Pancreas (tissue), 10 donors: ENCODE measurements at places on chromosomes 2 and 18. TPM values are rescaled to one million over a fixed set of nuclear protein-coding genes. Genes with fewer than 3 reads are reported as not detected.
A peak's percentile ranks its signal among the peaks of the same experiment; 100 is the strongest.

Gene CCDC148
- total RNA-seq: 1.3 TPM

- H3K27ac ChIP-seq: no peak overlapping the region
- H3K36me3 ChIP-seq: no peaks in the 10 kb centered on the region
- no peak overlapping the region for H3K4me3 ChIP-seq
- no peaks in the 10 kb centered on the region for H3K27me3 ChIP-seq
- no peak for DNase-seq
These were observed 45.5 kb upstream of the DNMT3A start for GRCh38 chr2:25386971-25387875.

GRCh38 chr18:54004828-54005227, 219.6 kb downstream of the MBD2 start:
- no peak overlapping the region for H3K4me3 ChIP-seq
- H3K27ac ChIP-seq: no peak overlapping the region
- DNase-seq: no peak
- H3K4me1 ChIP-seq: no peaks in the 10 kb centered on the region
- H3K36me3 ChIP-seq: no peaks in the 10 kb centered on the region

Gene CPO
- total RNA-seq: 0.28 TPM

- H3K4me3 ChIP-seq: no peak overlapping the region
- H3K4me1 ChIP-seq: no peaks in the 10 kb centered on the region
These were observed 6.9 kb upstream of the BOK start for GRCh38 chr2:241551599-241551997.

- no peaks in the 10 kb centered on the region for H3K4me1 ChIP-seq
- no peaks in the 10 kb centered on the region for H3K27me3 ChIP-seq
- no peak overlapping the region for H3K27ac ChIP-seq
- H3K36me3 ChIP-seq: no peaks in the 10 kb centered on the region
These were observed 51.4 kb downstream of the CRACDL start for GRCh38 chr2:98884658-98885057.

Gene ABCG5
- not detected for total RNA-seq

Gene PDE1A
- 1.5 TPM for total RNA-seq

GRCh38 chr2:73614105-73614504, 28.1 kb downstream of the NAT8 start:
- H3K4me3 ChIP-seq: no peak overlapping the region
- no peak for DNase-seq
- no peaks in the 10 kb centered on the region for H3K27me3 ChIP-seq

- H3K36me3 ChIP-seq: no peaks in the 10 kb centered on the region
- no peaks in the 10 kb centered on the region for H3K4me1 ChIP-seq
- no peak overlapping the region for H3K4me3 ChIP-seq
- H3K27ac ChIP-seq: no peak overlapping the region
These were observed 437.0 kb downstream of the THSD7B start for GRCh38 chr2:137202318-137202717.

Gene UCN
- 1.0 TPM for total RNA-seq

Gene SLC20A1
- total RNA-seq: 13.4 TPM

Gene TMEM17
- 2.8 TPM for total RNA-seq

- H3K4me3 ChIP-seq: no peak overlapping the region
- DNase-seq: no peak
- no peak overlapping the region for H3K27ac ChIP-seq
- no peaks in the 10 kb centered on the region for H3K4me1 ChIP-seq
- H3K36me3 ChIP-seq: no peaks in the 10 kb centered on the region
These were observed 62.6 kb upstream of the TGFA start for GRCh38 chr2:70616168-70616694.

DNA sequence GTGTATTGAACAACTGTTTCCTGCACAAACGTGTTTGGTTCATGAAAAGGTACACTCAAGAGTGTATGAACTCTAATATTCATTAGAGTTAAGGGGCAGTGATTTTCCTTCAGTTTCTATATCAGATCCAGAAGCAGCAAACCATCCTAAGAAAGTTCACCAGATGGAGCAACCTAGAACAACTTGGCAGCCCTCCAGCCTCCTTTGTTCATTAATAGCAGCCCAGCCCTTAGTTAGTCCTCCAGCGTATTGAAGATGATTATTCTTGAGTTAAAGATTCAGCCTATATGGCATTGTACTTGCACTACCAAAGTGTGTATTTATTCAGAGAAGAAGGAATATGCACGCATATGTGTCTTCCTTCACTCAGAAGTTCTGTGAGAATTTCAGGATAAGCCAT, 365.5 kb downstream of the SETBP1 start:
- H3K4me1 ChIP-seq: no peaks in the 10 kb centered on the region
- DNase-seq: no peak
- H3K27ac ChIP-seq: no peak overlapping the region
- H3K27me3 ChIP-seq: no peaks in the 10 kb centered on the region
- H3K4me3 ChIP-seq: no peak overlapping the region

GRCh38 chr2:23393722-23394121, 8.7 kb downstream of the KLHL29 start:
- DNase-seq: no peak
- H3K36me3 ChIP-seq: no peaks in the 10 kb centered on the region
- H3K4me3 ChIP-seq: no peak overlapping the region
- no peaks in the 10 kb centered on the region for H3K27me3 ChIP-seq

DNA sequence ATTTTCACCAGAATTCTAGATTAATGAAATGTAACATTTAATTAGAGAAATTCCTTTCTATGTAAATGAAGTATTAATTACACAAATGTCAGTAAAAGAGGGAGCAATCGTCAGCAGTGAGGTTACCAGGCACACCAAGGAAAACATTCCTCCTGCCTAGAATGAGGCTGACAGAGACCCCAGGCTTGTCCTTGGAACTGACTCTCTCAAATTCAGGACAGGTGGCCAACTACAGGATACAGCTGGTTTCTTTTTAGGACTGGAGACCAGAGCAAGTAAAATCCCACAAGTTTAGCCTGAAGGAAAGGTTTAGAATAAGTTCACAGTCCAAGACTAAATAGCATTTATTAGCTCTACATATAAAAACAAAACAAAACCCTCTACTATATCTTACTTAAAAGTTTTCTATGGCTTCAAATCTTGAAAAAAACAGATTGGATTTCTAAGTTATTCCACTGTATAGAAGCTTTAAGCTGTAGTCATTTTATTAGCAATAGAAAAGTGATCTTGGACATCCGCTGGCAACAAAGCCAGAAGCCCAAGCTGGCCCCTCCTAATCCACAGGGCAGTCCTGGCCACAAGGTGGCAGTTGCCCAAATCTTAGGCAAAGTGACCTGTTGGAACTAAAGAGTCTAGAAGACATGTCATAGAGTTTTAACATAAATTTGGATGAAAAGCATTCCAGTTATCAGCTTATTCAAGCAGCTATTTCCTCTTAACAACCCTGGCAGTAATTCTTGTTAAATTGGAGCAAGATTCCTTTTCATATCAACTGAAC, 81.0 kb downstream of the SP3 start:
- no peaks in the 10 kb centered on the region for H3K4me1 ChIP-seq
- H3K4me3 ChIP-seq: no peak overlapping the region
- DNase-seq: peak; percentile 64
- no peaks in the 10 kb centered on the region for H3K36me3 ChIP-seq
- H3K27me3 ChIP-seq: no peaks in the 10 kb centered on the region
- no peak overlapping the region for H3K27ac ChIP-seq

DNA sequence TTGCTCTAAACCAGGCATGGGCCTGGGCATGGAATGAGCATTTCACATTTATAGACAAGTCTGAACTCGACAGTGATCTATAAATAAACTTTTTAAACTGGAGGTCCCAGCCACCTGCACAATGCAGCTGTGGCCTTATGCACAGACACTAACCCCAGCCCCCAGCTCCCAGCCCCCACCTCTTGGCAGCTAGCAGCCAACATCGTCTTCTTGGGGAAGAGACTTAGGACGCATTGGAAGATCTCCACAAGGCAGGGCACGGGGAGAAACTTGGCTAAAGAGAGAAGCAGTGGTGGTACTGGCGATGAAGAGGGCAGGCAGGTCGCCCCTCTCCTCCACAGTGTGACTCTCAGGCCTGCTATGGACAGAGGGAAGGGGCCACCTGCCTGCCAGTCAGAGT, 213.2 kb downstream of the ANAPC1 start:
- no peak for DNase-seq
- H3K4me3 ChIP-seq: no peak overlapping the region
- no peaks in the 10 kb centered on the region for H3K4me1 ChIP-seq
- no peaks in the 10 kb centered on the region for H3K27me3 ChIP-seq
- no peaks in the 10 kb centered on the region for H3K36me3 ChIP-seq

GRCh38 chr2:192593561-192593960, 398.8 kb upstream of the TMEFF2 start:
- H3K4me1 ChIP-seq: no peaks in the 10 kb centered on the region
- H3K27me3 ChIP-seq: no peaks in the 10 kb centered on the region
- no peak overlapping the region for H3K4me3 ChIP-seq
- H3K27ac ChIP-seq: no peak overlapping the region

Gene MTA3
- 22.3 TPM for total RNA-seq

Gene IL36RN
- total RNA-seq: not detected

DNA sequence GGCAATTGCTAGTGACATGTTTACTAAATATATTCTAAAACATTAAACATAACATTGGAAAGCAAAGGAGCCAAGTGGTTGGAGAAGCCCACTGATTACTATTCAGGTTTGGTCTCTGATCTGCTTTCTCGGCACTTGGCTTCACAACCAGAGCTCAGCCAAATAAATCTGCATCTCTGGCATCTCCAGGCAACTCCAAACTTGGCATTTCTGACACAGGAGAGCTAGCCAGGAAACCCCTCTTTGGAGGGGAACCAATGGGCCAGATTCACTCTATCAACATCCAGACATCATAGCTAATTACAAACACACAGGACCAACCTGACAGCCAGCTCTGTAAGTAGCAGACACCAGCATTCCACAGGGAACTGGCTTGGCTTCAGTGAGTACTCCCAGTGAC, 150.3 kb upstream of the ETAA1 start:
- no peaks in the 10 kb centered on the region for H3K36me3 ChIP-seq
- no peak overlapping the region for H3K27ac ChIP-seq
- H3K27me3 ChIP-seq: no peaks in the 10 kb centered on the region
- no peak for DNase-seq
- no peaks in the 10 kb centered on the region for H3K4me1 ChIP-seq

GRCh38 chr18:42178376-42179080, 223.5 kb downstream of the PIK3C3 start:
- no peaks in the 10 kb centered on the region for H3K4me1 ChIP-seq
- no peaks in the 10 kb centered on the region for H3K27me3 ChIP-seq
- H3K36me3 ChIP-seq: no peaks in the 10 kb centered on the region
- no peak overlapping the region for H3K4me3 ChIP-seq
- no peak for DNase-seq
- no peak overlapping the region for H3K27ac ChIP-seq

Gene ICOS
- total RNA-seq: 0.25 TPM

Gene SLC5A7
- total RNA-seq: not detected

Gene TIMM21
- 6.0 TPM for total RNA-seq

DNA sequence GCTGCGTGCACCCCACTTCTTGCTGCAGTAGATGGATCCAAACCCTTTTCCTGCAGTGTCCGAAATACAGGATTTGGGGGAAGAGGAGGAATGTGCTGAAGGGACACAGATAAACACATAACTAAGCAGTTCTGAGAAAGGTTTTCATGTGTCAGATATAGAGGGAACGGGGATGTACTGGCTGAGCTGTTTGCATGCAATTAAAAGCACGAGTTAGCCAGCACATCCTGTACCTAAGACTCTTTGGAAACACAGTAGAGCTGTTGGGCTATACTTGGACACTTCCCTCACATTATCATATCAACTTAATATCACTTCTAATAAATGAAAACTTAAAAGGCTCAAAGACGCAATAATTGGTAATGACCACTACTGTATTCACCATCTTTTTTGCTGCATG, 377.4 kb downstream of the XIRP2 start:
- no peaks in the 10 kb centered on the region for H3K4me1 ChIP-seq
- no peaks in the 10 kb centered on the region for H3K27me3 ChIP-seq
- H3K4me3 ChIP-seq: no peak overlapping the region
- no peaks in the 10 kb centered on the region for H3K36me3 ChIP-seq

DNA sequence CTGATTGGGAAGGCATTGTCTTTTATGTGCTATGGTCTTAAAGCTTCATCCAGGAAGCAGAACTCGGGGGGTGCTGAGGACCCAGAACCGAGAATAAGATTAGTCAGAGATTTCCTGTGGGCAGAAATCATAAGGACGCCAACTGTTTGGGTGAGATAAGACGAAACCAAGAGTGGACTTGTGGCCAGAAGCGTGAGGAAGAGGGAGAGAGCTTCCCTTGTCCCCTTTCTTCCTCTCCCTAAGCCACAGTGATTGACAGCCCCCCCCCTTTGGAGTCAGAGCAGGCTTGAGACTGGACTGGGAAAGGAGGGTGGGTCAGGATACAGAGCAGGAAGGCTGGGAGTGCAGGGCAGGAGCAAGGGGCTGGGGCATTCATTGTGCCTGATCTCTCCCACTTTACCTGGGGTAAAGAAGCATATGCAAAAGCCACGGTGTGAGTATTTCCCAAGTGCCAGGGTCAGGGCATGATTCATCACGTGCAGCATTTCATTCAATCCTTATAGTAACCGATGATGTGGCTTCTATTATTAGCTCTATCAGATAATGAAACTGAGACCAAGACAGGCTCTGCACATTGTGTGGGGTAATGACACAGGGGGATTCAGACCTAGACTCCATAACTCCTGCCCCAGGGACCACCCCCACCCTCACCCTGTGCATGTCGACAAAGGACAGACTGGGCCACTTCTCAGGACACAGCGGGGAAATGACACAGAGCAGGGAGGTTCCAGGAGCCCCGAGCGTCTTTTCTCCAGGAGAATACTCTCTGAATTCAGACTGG, 3.0 kb upstream of the IL1RN start:
- no peak for DNase-seq
- H3K36me3 ChIP-seq: no peaks in the 10 kb centered on the region
- no peaks in the 10 kb centered on the region for H3K27me3 ChIP-seq
- H3K4me3 ChIP-seq: no peak overlapping the region
- no peak overlapping the region for H3K27ac ChIP-seq
- H3K4me1 ChIP-seq: no peaks in the 10 kb centered on the region

- H3K27ac ChIP-seq: no peak overlapping the region
- H3K27me3 ChIP-seq: no peaks in the 10 kb centered on the region
- H3K4me1 ChIP-seq: no peaks in the 10 kb centered on the region
- DNase-seq: no peak
- no peak overlapping the region for H3K4me3 ChIP-seq
These were observed 116.8 kb downstream of the XIRP2 start for GRCh38 chr2:167005096-167005495.

- peak overlapping the region; percentile 33 for H3K4me3 ChIP-seq
- no peaks in the 10 kb centered on the region for H3K36me3 ChIP-seq
- no peaks in the 10 kb centered on the region for H3K4me1 ChIP-seq
- no peaks in the 10 kb centered on the region for H3K27me3 ChIP-seq
These were observed 370 bp downstream of the KLHL29 start for GRCh38 chr2:23385351-23385747.

Gene MYO7B
- 0.31 TPM for total RNA-seq

- no peak overlapping the region for H3K27ac ChIP-seq
- no peaks in the 10 kb centered on the region for H3K36me3 ChIP-seq
- DNase-seq: no peak
- no peak overlapping the region for H3K4me3 ChIP-seq
- peaks cover under 1% of the 10 kb centered on the region for H3K4me1 ChIP-seq
- H3K27me3 ChIP-seq: no peaks in the 10 kb centered on the region
These were observed 6.3 kb upstream of the ADGRF3 start for GRCh38 chr2:26352892-26353291.

GRCh38 chr2:39494784-39495251, 57.7 kb upstream of the MAP4K3 start:
- no peak overlapping the region for H3K4me3 ChIP-seq
- peaks cover 24% of the 10 kb centered on the region for H3K4me1 ChIP-seq
- H3K27me3 ChIP-seq: no peaks in the 10 kb centered on the region
- DNase-seq: no peak
- no peak overlapping the region for H3K27ac ChIP-seq

- H3K4me1 ChIP-seq: no peaks in the 10 kb centered on the region
- H3K36me3 ChIP-seq: no peaks in the 10 kb centered on the region
- H3K4me3 ChIP-seq: no peak overlapping the region
- H3K27me3 ChIP-seq: no peaks in the 10 kb centered on the region
- no peak overlapping the region for H3K27ac ChIP-seq
These were observed 99.8 kb downstream of the TACR1 start for GRCh38 chr2:75099521-75099922.

Gene ALLC
- total RNA-seq: not detected
